ENCODE measurements at places on chromosomes 4 and X.

- DNase-seq, result no peak
These were observed 2.0 kb downstream of the CYBB start for GRCh38 chrX:37781814-37782213.

DNA sequence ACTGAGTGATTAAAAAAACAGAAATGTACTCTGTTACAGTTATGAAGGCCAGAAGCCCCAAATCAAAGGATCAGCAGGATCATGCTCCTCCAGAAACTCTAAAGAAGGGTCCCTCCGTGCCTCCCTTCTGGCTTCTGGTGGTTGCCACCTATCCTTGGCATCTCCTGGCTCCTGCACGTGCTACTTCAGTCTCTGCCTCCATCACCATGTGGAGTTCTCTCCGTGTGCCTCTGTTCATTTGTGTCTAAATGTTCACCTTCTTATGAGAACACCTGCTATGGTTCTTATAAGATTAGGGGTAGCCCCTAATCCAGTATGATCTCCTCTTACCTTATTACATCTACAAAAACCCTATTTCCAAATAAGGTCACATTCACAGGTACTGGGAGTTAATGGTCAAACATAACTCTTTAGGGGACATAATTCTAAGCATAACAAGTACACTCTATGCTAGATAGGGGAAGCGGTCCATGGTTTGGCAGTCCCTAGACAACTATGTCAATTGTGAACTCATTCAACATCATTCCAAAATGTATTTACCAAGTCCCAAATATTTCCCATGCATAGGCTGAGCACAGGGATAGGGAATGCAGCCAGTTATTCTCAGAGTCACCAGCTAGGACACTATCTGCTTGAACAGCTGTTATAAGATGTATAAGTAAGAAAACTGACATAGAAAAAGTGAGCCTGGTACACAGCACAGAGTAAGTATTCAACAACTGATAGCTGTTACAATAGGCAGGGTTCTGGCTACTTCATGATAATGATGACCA, 295.5 kb upstream of the BOD1L1 start:
- no peak for DNase-seq

DNA sequence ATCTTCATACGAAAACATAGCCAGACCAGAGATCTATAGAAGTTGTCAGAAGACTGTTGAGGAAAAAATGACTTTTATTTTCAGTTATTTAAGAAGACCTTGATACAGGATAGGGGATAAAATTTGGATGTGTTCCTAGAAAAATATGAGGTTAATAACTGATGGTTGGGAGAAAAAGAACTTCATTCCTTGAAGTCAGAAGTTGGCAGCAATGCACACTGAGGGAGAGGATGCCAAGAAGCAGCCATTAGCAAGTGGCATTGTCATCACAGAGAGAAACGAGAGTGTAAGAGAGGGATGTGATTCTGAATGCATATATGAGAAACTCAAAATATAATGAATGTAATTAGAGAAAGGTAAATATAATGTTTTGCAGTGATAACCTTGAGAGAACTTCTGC, 382.1 kb upstream of the EPHA5 start:
- no peak for DNase-seq

- no peak for DNase-seq
These were observed 56.6 kb upstream of the BCOR start for GRCh38 chrX:40154250-40154852.

DNA sequence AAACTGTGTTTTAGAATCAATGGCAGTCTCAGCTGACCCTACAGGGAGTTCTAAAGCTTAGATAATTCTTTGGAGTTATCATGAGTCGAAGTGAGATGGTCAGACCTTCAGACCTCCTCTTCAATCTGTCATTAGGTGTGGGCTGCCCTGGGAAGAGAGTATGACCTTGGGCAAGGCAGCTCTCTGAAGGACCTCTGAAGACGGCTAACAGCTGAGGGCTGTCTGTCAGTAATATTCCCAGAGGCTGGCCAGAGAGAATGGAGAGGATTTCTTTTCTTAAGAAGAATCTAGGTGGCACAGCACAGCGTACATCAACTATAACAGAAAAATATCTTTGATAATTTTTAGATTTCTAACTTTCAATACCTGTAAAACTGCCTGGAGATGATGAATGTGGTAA, 379.4 kb downstream of the ZNF674 start:
- no peak for DNase-seq

DNA sequence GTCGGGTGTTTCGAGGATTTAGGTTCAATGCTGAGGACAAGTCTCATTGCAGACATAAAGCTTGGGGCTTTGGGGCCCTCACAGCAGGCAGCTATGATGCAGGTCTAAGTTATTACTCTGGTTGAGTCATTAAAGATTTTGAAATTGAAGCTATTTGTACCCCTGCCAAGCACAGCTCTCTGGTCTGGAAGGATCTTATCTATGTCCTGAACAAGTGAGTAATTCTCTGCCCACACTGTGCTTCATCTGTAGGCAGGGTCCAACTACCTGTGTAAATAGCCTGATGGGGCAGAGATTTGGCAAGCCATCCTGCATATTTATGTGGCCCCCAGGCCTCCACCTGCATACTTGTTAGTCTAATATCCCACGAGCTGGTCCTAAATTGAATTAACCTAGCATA, 41.4 kb upstream of the MAGEA4 start:
- DNase-seq, result no peak

Data from stimulated activated CD8-positive, alpha-beta memory T cell treated with anti-CD3 and anti-CD28 coated beads, Interleukin-7, amount 100 ng/mL, for 4 hours (primary cell).